Activated CD4-positive, alpha-beta T cell treated with anti-CD3 and anti-CD28 coated beads for 4 hours (primary cell): ENCODE measurements at places on chromosomes 4 and X.
A peak's percentile ranks its signal among the peaks of the same experiment; 100 is the strongest.

GRCh38 chrX:55135171-55135570 is 46.4 kb downstream of the PAGE2 start:
- DNase-seq, result no peak

DNA sequence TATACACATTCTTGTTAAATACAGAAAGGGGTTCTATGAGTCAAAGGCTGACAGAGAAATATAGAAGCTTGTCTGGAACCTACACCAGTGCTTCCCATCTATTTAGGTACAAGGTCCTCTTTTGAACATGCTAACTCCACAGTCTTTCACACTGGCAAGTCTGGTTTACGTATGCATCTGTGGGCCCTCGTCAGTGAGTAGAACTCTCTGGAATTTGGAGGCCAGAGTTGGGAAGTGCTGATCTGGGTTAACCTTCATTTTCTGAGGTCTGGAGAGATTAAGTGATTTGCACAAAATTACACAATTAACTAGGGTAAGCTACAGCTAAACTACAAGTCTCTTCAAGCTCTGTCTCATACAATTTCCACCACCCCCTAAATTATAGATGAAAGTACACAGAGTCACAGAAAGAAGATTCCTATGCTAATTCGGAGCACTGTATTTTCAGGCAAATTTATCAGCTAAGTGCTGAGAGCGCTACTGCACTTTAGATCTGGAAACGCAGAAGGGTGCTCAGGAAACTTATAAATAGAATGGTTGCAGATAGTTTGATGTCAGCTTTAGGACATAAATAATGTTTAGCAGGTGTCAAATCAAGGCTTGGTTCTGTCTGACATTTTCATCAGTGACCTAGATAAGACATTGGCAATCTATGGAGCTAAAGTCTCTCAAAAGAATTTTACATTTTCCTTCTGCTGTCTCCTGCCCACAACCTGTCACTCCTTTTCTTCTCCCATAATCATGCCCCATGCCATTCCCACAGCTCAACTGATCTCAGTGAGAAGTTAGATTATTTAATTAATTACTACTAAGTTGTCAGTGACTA is 43.0 kb upstream of the PDLIM5 start:
- no peak for DNase-seq

DNA sequence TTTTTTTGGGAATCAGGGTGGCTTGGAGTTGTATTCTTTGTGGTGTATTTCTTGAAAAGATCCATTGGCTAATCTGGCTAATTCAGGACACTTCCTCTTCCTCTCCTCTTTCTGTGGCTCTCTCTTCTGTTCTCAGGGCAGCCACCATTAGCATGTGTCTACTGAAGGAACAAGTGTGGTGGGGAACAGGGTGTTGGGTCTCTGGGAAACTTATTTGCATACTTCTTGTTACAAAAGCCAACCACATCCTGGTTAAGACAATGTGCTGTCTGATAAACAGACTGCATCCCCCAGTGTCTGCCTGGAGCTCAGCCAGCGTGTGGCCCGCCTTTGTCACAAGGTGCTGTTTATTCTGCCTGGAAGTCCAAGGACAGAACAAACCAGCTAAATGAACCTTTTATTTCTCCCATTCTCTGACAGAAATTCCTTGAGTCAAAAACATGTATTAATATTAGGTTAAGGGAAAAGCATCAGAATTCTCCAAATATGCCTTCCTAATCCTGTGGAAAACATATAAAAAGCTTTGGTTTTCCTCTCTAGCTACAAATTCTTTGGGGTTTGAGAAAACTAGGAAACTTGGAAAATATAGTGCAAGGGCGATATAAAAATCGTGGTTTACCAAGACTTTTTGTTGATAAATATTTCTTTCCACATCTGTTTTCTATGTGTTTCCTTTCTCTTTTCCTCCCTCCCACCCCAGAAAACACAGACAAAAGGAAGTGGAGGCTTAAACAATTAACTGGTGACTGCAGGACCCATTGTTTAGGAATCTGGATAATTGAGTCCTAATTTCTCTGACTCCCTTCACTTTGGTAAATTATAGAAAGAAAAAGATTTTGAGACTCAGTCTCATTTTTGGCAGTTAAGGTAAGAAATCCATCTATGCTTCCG is 203.6 kb downstream of the SPRY1 start:
- DNase-seq, result peak; percentile 20

- no peak for DNase-seq
Measured at GRCh38 chr4:78529569-78530209, 21.9 kb upstream of the ANXA3 start.

- DNase-seq, result no peak
Measured at GRCh38 chrX:52977953-52978352, 19.6 kb upstream of the FAM156A start.

- no peak for DNase-seq
Measured at GRCh38 chr4:141575884-141576283, 60.5 kb upstream of the IL15 start.

GRCh38 chr4:44493924-44494323 is 45.3 kb upstream of the KCTD8 start:
- DNase-seq, result no peak

DNA sequence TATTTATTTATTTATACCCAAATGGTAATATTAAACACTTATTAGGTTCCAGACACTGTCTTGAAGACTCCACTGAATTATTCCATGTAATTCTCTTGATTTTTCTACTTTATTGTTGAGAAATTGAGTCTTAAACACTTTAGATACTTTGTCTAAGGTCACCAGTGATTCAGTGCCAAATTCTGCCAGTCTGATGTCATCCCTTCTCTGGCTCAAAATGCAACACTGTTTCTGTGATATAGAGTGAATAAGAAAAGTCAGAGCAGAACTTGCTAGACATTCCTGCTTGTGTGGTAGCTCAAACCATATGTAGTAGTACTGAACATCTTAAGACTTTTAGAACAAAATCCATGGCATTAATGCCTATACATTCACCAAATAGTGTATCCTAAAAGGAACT is 164.3 kb downstream of the GABRB1 start:
- no peak for DNase-seq

- DNase-seq, result no peak
Measured at GRCh38 chrX:69216911-69217310, 51.7 kb upstream of the PJA1 start.

DNA sequence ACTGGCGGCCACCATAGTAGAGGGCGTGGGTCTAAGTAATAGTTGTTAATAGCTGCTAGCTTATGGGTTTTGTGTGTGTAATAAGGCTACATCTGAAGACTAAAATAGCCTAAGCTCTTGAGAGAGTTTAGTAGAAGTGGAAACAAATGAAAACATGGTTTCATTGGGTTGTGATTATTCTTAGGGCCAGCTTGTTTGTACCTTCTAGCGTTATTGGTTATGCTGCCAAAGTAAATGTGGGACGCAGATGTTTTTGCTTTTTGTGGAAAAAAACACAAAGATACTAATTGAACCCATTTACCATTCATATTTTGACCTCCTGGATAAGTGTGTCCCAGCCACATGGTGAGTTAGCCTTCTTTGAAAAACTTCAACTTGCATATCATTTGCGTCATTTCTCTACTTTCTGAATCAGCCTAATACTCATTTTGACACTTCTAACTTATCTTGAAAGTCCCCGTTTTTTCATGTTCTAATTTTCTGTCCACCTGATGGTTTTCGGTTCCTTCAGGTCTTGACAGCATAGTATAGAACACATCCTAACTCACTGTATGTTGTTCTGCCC is 305.3 kb downstream of the FRMPD4 start:
- no peak for DNase-seq
